ENCODE measurements at places on chromosomes 6 and 20.

GRCh38 chr6:154267508-154268106 lies 89.0 kb downstream of the IPCEF1 start:
- no peak for DNase-seq

DNA sequence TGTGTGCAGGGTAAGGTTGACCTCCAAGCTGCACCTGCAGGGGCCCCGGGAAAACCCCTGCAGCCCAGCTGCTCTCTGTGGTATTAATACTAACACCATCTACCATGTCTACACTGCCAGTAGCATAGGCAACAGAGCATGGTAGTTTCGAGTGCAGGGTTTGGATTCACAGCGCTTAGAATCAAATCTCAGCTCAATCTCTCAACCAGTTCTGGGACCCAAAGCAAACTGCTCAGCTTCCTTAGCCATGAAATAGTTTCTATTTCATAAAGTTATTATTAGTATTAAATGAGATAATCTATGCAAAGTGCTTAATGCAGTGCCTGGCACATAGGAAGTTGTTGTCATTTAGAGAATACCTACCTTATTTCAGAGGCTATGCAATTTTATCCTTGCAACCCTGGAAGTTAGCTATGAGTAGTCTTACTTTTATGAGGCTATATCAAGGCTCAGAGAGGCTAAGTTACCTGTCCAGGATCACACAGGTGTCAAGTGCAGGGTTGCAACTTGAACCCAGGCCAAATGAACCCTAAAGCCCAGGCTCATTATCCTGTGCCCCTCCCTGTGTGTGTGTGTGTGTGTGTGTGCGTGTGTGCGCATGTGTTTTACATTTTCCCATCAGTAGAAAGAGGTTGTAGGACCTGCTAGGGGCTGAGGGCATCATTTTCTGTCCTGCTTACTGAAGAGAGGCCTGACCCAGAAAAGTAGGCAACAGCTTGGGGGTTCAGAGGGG lies 27.6 kb upstream of the MRPS18A start:
- DNase-seq: no peak

- DNase-seq: peak; percentile 32
Observed at GRCh38 chr6:106334646-106335448, 9.3 kb upstream of the ATG5 start.

GRCh38 chr20:17659801-17660200 lies 22.2 kb downstream of the RRBP1 start:
- DNase-seq: no peak

- DNase-seq: no peak
Observed at GRCh38 chr6:44051515-44051914, 75.7 kb downstream of the MRPL14 start.

- DNase-seq: peak; percentile 78
Observed at GRCh38 chr6:2999618-3000557, at the start of gene NQO2. NQO2 (plus strand) TSS chr6:2999894; CDS start chr6:3006553, 6,659 bp downstream.

DNA sequence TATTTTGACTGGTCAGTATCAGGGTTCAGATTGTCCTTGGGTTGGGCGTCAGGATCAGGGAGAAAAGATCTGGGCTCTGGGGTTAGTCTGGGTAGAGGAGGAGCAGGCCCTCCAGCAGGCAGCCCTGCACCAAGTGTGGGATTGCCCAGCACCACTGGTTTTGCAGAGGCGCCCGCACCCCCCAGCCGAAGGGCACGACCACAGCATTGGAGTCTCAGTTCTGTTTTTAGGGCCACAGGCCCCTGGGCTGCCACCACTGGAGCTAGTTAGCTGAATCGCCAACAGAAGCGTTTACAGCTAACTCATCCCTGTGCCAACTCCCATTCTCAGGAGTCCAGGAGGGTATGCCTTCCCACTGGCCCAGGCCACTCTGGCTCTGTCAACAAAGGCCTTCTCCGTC lies 84.2 kb downstream of the TCP11 start:
- DNase-seq: no peak

GRCh38 chr20:43389211-43389610 lies 68.5 kb upstream of the SRSF6 start:
- no peak for DNase-seq

DNA sequence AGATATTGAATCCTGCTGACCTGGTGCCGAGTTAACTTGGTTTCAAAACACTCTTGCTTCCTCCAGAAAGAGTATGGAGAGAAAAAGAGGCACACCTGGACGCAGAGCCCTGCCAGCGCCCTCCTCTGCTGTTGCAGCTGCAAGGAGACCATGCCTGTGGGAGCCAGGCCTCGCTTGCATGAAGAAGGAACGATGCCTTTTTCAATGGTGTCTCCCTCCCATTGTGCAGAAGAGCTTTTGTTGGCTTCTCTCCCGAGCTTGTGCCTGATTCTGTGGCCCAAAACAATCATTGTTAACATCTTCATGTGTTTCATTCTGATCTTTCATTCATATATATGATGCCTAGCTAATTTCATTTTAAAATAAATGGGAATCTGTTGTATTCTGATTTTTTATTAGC lies 98.1 kb downstream of the FAM120B start:
- DNase-seq: no peak

DNA sequence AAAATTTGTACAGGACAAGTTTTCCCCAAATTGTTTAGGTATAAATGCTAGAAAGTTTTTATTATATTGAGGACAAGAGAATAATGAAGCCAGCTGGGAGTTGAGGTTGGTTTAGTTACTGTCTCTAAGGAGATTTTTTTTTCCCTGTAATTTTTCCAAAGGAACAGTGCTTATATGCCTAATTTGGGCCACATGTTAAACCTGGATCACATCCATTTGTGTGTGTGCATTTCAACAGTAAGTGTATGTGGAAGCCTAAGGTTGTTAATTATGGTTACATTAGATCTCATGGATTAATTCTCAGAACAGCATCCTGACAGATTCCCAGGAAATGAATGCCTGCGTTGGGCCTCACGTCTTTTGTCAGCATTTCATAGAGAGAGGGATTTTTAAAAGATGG lies 4.5 kb downstream of the IGF2R start:
- DNase-seq: no peak

GRCh38 chr6:47457370-47457769 lies 20.2 kb upstream of the CD2AP start:
- DNase-seq: no peak

GRCh38 chr20:61185841-61186601 lies 66.0 kb upstream of the CDH4 start:
- no peak for DNase-seq

DNA sequence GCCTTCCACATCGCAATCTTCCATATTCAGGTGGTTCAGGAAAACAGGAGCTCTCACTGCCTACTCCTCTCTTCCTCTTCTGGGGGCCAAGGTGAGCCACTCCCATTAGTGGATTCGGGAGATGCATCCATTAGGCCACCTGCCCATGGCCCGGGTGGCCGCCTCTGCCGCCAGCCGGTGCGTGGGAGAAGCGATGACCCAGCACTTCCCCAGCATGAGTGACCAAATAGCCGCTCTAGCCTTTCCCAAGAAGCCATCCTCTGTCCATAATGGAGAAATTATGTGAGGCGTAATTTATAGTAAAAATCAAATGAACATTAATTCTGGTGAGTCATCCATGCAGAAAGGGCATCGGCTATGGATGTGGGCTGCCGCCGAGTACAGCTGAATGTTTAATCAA lies 39.4 kb downstream of the GNAS-AS1 start:
- no peak for DNase-seq

GRCh38 chr20:58650181-58650775 lies 805 bp upstream of the STX16 start:
- peak; percentile 63 for DNase-seq

- DNase-seq: no peak
Observed at GRCh38 chr6:136085370-136086115, 164.6 kb downstream of the MTFR2 start.

DNA sequence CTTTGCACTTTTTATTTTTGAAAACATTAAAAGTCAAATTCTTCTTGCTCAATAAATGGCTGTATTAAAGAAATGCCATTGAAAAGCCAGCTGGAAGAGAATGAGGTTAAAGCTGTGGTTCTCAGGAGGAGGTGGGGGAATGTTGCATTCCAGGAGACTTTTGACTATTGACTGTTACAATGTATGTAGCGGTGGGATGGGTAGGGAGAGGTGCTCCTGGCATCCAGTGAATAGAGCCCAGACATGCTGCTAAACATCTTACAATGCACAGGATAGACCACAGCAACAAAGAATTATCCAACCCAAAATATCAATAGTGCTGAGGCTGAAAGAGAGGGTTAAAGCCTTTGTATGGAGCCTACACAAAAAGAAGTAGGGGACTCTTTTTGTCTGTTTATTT lies 295.9 kb downstream of the NKAIN2 start:
- DNase-seq: no peak

DNA sequence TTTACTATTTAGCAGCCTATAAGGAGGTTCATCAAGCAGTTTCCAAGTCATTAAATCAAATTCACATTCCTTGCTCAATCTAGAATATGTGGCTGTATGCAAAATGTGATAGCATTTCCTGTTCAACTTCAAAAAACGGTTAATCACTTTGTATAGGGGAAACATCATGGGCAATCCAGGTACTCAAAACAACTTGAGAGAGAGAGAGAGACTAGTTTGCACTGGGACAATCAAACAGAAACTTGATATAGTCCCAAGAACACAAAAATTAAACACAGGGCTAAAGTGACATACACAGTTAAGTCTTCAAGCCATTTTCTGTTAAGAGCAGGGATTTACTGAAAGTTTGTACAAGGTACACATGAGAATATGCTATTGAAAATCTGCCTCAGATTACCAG lies 7.4 kb downstream of the CPNE1 start:
- no peak for DNase-seq

DNA sequence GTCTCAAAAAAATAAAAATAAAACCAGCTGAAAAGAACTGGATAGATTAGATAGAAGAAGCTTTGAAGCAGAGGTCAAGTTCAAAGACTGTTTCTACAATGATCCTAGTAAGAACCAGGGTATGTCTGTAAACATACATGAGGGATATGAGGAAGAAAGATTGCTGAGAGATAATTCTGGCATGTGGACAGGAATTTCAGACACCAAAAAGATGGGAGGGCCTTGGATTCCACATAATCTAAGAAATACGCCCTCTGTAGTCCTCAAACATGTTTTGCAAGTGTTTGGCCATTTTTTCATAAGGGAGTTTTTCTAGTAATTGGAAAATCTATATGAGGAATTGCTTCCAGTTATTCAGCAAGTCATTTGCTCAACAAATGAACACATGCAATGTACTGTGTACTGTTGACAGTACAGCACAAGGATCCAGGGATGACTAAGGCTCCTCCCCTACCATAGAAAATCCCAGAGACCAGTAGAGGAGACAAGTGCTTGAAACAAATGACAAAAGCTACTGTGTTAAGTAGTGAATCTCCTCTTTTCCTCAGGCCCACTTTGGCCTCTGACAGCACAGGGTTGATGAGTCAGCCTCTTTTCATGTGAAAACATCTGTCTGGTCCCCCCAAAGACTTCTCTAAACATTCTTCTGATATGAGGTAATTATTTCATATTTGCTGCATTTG lies 795.9 kb downstream of the MAFB start:
- DNase-seq: no peak

GRCh38 chr6:113967777-113968176 lies 3.2 kb downstream of the HDAC2 start:
- DNase-seq: no peak

- no peak for DNase-seq
Observed at GRCh38 chr20:40444516-40444915, 244.5 kb downstream of the MAFB start.

Measured in HuH-7 (cell line).